Amniotic epithelial cell (primary cell): ENCODE measurements at places on chromosomes 13 and 19.

DNA sequence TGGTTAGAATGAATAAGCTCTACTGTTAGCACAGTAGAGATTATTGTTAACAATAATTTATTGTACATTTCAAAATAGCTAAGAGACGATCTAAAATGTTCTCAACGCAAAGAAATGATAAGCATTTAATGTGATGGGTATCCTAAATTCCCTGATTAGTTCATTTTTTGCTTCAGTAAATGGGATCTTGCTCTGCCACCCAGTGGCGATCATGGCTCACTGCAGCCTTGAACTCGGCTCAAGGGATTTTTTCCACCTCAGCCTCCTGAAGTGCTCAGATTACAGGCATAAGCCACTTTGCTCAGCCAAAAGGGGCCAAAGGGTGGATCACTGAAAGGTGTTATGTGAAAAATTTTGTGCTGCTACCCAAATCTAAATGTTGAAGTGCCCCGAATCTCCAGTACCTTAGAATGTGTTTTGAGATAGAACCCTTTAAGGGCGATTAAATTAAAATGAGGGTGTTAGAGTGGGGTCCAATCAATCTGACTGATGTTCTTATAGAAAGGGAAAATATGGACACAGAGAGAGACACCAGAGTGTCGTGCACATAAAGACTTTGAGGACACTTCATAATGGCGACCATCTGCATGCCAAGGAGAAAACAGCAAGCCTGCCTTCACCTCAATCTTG lies 31.5 kb upstream of the ZNF766 start:
- DNase-seq, result peak; percentile 53

- DNase-seq, result no peak
Measured at GRCh38 chr19:38284422-38284821, 19.6 kb upstream of the C19orf33 start.

DNA sequence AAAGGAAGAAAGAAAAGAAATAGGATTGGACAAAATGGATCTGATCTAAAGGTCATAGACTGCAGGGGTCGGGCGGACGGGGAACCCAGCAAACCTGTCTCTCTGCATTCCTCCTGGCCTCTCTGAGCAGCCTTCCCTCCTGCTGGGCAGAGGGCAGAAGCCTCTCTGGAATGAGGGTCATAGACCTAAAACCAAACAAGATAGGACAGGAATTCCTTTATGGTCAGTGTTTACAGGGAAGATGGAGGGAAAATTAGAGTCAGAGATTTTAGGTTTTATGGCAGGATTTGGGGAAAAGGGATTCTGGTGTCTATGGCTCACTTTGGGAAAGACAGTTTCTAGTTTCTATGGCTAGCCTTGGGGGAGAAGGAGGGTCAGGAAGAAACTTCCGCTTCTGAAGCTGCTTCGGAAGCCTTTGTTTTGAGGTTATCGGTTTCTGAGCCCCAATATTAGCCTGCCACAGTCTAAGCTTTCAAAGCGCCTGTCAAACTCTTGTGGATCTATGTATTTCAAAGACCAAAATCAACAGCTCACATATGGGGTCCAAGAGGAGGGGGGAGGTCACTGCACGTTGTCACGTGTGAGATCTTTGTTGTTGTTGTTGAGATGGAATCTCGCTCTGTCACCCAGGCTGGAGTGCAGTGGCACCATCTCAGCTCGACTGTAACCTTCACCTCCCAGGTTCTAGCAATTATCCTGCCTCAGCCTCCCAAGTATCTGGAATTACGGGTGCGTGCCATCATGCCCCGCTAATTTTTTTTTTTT lies 18.9 kb upstream of the DPRX start:
- no peak for DNase-seq

DNA sequence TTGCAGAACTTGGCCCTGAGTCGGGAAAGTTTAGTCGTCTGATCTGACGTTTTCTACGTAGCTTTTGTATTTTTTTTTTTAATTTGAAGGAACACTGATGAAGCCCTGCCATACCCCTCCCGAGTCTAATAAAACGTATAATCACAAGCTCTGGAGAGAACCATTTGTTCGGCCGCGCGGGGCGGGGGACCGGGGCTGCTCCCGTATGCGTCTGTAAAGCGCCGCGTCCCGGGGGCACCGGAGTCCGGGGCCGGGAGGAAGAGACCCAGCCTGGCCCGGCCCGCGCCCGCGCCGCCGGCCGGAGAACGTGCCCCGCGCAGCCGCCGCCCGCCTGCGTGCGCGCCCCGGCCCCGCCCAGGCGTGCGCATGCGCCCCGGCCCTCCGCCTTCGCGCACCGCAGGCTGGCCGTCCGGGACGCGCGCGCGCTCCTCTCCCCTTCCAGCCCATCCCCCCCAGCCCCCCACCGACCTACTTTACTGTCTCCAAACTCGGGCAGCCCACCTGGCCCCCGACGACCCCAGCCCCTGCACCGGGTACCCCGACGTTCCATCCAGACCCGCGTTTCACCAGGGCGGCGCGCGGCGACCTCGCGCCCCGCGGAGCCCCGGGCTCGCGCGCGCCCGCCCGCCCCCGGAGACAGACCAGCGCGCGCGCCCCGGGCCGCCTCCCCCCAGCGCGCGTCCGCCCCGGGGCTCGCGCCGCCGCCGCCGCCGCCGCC lies 785 bp upstream of the USF2 start:
- peak; percentile 47 for DNase-seq

GRCh38 chr13:83221256-83221655 lies 661.0 kb downstream of the SLITRK1 start:
- no peak for DNase-seq

GRCh38 chr13:54194233-54195024 lies 1165.8 kb downstream of the OLFM4 start:
- no peak for DNase-seq

DNA sequence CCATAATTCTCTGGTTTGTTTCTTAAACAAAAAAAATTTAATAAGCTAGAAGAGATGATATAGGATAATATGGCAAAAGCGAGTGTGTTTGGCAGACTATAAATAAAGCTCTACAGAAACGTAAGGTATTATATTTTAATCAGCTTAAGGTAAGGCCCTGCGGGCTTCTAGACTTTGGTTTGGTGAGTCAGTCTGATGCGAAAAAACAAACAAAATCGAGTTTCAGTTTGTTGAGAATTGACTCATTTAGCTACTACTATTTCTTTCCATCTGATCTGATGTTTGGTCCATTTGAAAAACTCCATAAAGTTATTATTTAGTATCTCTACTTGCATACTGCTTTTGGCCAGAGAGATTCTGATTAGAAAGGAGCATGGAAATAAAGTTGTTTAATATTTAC lies 138.0 kb downstream of the MIPEP start:
- peak; percentile 42 for DNase-seq

- peak; percentile 3 for DNase-seq
Measured at GRCh38 chr13:22561581-22561980, 619.2 kb upstream of the SGCG start.

GRCh38 chr19:50512112-50512998 lies 1.4 kb downstream of the ASPDH start:
- DNase-seq, result no peak

- DNase-seq, result no peak
Measured at GRCh38 chr19:14582894-14583340, at the start of gene CLEC17A. Gene CLEC17A (plus strand): TSS chr19:14583084. CDS start chr19:14583161, 77 bp downstream.

GRCh38 chr19:45547965-45548609 lies 36.5 kb downstream of the OPA3 start:
- no peak for DNase-seq

DNA sequence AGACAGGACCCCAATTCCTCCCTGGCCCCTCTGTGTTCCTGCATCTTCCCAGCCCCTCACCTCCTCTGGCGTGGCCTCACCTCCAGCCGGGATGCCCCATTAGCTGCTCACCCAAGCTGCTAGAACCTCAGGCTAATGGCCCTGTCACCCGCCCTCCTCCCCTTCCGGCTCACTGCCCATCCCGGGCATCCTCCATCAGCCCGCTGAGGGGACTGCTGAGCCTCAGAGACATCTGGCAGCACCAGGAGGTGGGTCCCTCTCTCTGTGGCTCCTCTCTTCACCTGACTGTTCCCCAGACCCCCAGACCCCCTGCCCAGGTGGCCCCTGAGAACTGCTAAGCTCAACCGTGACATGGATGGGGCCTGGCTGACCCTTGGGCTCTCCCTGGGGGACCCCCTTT lies 2.9 kb downstream of the FFAR1 start:
- no peak for DNase-seq

GRCh38 chr19:21472507-21472906 lies 32.9 kb upstream of the ZNF429 start:
- no peak for DNase-seq

DNA sequence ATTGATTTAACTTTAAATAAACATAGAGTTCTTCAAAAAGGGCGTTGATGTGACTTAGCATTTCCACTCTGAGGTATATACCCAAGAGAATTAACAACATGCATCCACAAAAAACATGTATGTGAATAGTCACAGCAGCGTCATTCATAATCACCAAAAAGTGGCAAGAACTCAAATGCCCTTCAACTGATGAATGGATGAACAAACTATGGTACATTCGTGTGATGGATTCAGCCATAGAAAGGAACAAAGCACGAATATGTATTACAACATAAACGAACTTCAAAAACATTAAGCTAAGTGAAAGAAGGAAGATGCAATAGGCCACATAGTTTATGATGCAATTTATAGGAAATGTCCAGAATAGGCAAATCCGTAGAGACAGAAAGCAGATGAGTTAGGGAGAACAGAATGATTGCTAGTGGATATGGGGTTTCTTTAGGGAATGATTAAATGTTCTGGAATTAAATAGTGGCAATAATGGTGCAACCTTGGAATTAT lies 72.3 kb upstream of the UQCRFS1 start:
- DNase-seq, result no peak

DNA sequence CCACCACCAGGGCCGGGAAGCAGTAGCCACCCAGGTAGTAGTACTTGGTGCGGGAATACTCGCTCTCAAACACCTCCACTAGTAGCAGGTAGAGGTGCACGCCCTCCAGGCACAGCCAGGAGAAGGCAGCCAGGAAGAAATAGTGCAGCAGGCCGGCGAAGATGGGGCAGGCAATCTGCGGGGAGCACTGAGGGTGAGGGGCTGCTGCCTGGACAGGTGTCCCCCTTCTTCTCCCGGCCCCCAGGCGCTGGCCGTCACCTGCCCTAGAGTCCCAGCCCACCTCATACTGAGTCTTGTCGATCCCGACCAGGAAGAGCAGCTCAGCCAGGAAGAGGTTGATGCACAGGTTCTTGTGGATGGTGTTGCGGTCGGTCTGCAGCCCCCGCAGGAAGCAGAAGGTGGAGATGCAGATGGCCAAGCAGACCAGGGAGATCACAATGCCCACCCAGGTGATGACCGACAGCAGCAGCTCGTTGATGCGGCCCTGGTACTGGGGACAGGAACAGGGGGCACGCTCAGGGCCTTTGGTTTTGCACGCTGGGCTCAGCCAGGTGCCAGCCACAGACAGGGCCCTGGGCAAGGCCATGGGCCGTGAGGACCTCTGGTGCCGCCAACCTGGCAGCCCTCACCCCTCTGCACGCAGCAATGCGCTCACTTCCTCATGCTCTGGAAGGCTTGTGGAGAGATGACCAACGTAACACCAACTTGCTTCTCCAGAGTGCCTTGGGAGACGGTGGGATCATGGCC lies 20.8 kb upstream of the ASF1B start:
- no peak for DNase-seq

DNA sequence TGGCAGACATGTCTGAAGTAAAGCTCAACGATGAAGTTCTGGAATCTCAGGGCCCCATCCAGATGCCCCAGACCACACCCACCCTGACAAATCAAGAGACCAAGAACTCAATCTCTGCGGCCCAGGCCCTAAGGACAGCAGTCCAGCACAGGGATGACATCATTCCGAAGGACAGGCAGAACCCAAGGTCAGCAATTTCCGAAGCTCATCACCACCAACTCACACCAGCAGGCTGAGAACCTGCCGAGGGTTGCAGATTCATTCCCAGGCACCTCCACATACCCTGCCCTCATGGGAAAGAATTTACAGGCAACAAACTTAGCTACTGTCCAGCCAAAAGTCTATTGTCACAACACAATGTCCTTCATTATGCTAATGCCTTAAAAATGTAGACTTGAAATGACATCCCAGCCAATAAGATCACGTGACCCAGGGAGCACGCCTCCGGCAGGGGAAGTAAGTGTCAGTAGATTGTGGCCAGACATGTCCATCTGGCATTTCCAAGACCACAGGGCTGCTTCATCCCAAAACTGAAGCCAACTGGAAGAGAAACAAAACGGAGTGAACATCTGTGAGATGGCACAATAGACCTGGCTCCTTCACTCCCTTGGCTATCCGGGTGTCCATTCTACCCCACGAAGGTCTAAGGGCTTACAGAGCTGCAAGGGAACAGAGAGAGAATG lies 98.8 kb downstream of the CRYL1 start:
- no peak for DNase-seq

- peak; percentile 25 for DNase-seq
Measured at GRCh38 chr13:97630725-97631124, 196.8 kb downstream of the RAP2A start.

DNA sequence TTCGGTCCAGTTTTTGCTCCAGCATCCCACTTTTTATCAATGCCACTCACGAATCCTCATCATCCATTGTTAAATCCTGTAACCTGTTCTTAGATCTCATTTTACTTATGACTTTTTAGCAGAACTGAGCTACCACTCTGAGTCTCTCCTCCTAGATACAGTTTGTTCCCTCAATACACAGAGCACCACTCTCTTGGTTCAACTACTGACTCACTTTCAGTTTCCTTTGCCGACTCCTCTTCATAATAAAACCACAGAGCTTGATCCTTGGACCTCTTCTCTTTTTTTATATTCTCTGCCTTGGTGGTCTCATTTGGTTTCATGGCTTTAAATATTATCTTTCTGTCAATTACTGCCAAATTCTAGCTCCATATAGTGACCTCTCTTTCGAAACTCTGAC lies 150.3 kb downstream of the SLITRK5 start:
- DNase-seq, result peak; percentile 21

GRCh38 chr13:41107584-41108014 lies 25.0 kb downstream of the KBTBD6 start:
- no peak for DNase-seq

- no peak for DNase-seq
Measured at GRCh38 chr13:73681779-73682178, 452.4 kb downstream of the KLF12 start.

- DNase-seq, result peak; percentile 40
Measured at GRCh38 chr13:106348075-106348840, 187.2 kb downstream of the EFNB2 start.

GRCh38 chr19:32688311-32688710 lies 3.3 kb upstream of the NUDT19 start:
- no peak for DNase-seq

DNA sequence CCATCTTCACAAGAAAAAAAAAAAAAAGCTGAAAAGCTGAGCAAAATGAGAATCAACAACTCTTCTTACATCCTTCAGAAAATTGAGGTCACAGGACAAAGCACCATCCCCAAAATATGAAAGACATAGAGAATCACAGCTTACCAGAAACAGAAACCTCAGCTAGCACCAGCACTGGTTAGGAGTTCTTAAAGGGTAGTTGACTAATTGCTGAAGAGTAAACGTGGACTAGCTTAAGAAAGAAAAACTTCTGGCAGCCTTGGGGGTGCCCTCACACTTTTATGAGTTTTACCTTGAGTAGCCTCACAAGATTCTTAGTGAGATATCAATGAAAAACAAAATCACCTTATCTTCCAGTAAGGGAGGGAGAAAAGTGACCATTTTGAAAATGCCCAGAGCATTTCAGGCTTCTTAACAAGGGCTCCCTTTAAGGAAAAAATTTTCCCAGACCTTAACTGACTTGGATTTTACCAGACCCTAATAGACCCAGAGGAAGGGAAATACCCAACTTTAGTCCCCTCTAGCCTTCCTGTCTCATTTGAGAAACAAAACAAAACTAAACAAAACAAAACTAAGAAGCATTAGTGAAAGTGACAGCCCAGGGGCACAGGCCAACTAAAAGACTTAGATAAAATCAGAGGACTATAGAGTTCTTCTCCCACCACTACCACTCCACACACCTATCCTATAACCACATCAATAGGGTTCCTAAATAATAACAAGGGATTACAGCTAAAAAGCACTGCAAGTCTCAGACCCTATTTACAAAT lies 888.6 kb downstream of the DIAPH3 start:
- DNase-seq, result no peak
